ENCODE measurements at places on chromosomes 16 and 17.

GRCh38 chr17:13157656-13158055 lies 139.8 kb upstream of the ELAC2 start:
- DNase-seq = no peak

- DNase-seq = no peak
Observed at GRCh38 chr17:76914937-76915336, 46.7 kb downstream of the MGAT5B start.

DNA sequence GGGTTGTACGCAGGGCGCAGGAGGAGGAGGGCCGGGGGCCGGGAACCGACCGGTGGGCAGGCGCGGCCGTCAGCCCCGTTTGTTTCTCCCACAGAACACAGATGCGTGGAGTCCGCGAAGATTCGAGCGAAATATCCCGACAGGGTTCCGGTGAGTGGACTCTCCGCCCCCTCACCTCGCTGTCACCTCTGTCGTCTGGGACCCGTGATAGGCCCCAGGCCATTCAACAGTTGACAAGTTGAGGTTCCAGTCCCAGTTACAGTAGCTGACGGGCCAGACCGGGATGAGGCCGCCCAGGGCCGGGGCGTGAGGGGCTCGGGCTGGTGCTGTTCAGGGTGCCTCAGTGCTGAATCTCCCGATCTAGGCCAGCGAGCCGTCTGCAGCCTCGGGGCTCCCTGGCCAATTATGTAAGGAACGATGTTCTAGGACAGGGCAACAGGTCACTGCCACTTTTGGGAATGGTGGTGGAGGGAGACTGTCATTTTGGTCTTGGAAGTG lies 628 bp downstream of the GABARAPL2 start:
- no peak for DNase-seq

DNA sequence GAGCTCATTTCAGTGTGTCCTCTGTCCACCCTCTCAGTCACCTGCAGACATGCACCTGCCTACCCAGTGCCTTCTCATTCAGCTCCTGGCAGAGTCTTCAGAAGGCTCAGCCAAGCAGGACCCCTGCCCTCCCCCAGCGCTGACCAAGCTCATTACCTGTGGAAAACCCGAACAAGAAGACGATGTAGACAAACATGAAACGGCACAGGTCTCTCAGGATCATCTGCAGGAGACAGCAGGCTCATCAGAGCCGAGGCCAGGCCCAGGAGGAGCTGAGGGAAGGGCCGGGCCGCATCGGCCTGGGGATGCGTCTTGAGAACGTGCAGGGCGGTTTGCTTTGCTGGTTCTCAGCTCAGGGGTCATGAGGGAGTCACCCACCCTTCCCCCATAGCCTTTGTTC lies 19.4 kb upstream of the TRPV3 start:
- no peak for DNase-seq

- no peak for DNase-seq
Observed at GRCh38 chr16:4184038-4184702, 57.7 kb downstream of the SRL start.

DNA sequence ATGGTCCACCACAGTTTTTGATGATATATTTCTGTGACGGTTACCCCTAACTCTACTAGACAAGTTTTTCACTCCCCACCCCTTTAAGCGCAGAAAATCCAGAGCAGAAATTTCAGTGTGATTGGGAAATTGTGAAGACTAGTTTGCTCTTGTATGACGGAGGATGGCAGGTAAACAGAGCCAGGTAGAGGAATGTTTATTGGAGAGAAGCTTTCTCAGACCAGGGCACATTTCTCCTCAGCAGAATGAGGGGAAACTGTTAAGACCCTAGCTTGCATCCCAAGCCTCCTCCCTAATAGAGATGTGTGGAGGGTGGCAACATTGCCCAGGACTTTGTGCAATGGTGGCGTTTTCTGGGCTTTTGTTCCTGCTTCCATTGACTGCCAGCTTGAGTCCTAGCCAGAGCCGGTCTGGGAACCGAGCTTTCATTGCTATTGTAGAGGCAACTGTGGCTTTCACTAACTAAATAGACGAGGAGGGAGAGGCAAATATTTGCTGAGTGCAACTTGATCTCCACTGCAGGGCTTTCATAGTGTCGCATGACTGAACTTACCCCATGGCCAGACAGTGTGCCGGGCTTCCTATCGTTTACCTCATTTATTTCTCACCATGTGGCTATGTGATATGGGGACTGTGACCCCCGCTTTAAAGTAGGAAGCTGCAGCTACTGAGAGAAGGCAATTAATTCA lies 159.6 kb upstream of the MPHOSPH6 start:
- peak; percentile 47 for DNase-seq

- DNase-seq = no peak
Observed at GRCh38 chr16:31393056-31393455, at the start of gene ITGAD. Gene ITGAD, plus strand, starts transcription at chr16:31393335. Its CDS starts 26 bp downstream, at chr16:31393361.

GRCh38 chr16:55257966-55258613 lies 65.9 kb upstream of the IRX6 start:
- DNase-seq = no peak

DNA sequence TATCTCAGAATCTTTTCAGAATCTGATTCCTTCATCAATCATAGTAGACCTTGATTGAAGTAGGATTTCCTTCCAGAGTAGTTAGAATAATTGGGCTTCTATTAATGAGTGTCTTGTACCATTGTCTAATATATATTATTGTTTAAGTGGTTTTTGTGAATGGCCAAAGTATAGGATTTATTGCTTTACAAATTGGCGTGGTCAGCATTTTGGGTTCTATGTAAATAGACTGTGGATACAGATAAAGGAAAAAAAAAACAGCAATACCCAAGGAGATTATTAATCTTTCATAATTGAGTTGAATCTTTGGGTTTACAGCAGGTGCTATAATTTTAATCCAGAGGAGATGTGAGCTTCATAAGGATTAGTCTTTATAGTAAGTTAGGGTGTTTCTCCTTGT lies 64.3 kb downstream of the AP2B1 start:
- no peak for DNase-seq

DNA sequence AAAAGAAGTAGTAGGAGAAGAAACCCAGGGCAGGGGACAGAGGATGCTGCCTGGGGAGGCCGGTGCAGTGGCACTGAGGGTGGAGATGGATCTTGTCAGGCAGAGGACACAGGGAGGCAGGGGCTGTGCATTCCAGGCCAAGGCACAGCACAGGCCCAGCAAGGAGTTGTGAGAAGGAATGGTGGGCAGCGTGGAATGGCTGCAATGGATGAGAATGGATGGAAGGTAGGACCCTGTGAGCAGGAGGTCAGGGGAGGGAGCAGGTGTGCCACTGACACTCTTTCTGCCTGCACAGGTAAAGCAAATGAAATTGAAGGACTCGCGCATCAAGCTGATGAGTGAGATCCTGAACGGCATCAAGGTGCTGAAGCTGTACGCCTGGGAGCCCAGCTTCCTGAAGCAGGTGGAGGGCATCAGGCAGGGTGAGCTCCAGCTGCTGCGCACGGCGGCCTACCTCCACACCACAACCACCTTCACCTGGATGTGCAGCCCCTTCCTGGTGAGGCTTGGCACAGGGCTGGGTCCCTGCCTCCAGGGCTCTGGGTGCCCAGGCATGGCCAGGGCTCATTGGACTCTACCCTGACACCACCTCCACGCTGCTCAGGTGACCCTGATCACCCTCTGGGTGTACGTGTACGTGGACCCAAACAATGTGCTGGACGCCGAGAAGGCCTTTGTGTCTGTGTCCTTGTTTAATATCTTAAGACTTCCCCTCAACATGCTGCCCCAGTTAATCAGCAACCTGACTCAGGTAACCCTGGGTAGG lies 32.8 kb downstream of the ABCC3 start:
- no peak for DNase-seq

DNA sequence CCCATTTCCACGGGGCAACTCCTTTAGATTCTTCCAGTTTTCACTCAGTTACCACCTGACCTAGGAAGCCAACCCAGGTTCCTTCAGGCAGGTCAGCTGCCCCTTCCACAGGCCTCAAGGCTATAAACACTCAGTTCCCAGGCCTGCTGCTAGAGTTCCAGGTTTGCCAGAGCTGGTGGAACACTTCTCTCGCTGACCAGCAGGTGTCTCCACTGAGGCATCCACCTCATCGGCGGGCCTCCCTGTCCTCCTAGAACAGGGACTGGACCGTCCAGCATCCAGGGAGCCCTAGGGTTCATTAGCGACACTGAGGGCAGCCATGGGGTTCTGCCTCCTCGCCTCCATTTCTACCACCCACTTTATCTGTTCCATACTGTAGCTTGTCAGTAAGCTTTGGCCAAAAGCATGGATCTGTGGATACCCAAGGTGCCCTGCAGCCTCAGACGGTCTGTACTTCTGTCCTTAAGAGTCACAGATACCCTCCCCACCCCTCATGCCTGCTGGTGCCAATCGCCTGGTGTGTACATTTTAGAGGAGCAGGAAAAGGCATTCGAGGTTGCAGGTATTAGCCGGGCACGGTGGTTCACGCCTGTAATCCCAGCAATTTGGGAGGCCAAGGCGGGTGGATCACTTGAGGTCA lies 29.0 kb downstream of the PIMREG start:
- DNase-seq = peak; percentile 31

- DNase-seq = no peak
Observed at GRCh38 chr16:67675579-67675935, 8.9 kb downstream of the C16orf86 start.

DNA sequence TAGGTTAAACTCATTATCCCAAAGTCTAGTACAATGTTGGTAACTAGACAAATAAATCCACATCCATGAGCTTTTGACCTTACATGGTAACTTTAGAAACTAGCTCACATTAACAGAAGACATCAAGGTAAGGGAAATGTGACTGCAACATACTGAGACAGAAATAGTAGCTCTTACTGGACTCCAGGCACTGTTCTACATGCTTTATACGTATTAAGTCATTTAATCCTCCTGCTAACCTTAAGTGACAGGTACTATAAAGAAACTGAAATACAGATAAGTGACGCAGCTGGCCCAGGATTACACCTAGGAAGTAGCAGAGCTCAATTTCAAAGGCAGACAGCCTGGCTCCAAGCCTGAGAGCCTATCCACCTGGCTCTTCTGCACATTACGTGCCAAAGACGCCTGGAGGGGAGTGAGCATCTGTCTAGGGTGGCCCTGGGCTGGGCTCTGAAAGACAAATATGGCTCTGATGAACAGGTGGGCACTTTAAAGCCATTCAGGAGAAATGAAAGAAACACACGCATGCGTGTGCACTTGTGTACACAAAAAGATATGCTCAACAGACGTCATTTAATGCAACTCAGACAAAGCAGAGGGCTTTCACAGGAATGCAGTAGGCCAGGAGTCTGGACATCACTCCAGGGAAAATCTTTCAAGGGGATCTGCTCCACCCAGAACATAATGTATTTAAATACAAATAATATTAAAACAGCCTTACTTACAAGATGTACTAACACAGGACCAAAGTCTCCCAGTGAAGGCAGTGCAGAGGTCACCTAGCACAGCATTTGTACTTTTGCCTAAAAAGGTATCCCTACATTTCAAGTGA lies 4.4 kb downstream of the ZC3H7A start:
- peak; percentile 99 for DNase-seq

- no peak for DNase-seq
Observed at GRCh38 chr16:28526201-28527099, 12.3 kb downstream of the NUPR1 start.

DNA sequence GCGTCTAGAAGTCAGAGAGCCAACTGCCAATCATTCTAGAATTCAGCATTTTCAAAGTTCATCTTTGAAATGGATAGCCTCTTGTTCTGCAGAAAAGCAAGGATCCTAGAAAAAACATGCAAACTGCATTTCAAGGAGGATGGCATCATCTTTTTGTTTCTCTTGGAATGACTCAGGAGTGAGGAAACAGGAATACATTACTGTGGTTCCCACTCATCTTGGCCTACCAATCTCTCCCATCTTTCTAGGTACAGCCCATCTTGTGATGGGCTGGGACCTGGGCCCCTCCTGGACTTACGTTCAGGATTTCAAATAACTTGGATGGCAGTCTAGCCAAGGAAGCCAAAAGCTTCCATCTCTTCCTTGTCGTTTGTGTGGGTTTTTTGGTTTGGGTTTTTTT lies 363.4 kb downstream of the CDH13 start:
- DNase-seq = no peak

DNA sequence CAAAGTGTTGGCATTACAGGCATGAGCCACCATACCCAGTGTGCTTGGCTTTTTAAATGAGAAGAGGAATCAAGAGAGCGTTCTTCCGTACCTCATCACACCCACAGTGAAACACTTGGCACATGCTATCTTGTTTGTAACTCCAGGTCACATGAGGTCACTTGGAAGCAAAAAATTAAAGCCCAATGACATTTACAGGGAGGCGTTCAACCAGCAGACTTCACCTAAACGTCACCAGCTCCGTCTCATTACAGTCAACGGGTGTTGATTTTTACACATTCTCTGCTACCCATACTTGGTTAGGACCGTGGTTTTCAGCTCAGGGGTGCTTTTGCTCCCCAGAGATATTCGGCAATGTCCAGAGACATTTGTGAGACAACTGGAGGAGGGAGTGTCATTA lies 127.0 kb downstream of the XYLT1 start:
- DNase-seq = no peak

- no peak for DNase-seq
Observed at GRCh38 chr17:58337210-58337599, 8.6 kb upstream of the TSPOAP1 start.

GRCh38 chr17:79202480-79202879 lies 127.9 kb downstream of the ENGASE start:
- no peak for DNase-seq

DNA sequence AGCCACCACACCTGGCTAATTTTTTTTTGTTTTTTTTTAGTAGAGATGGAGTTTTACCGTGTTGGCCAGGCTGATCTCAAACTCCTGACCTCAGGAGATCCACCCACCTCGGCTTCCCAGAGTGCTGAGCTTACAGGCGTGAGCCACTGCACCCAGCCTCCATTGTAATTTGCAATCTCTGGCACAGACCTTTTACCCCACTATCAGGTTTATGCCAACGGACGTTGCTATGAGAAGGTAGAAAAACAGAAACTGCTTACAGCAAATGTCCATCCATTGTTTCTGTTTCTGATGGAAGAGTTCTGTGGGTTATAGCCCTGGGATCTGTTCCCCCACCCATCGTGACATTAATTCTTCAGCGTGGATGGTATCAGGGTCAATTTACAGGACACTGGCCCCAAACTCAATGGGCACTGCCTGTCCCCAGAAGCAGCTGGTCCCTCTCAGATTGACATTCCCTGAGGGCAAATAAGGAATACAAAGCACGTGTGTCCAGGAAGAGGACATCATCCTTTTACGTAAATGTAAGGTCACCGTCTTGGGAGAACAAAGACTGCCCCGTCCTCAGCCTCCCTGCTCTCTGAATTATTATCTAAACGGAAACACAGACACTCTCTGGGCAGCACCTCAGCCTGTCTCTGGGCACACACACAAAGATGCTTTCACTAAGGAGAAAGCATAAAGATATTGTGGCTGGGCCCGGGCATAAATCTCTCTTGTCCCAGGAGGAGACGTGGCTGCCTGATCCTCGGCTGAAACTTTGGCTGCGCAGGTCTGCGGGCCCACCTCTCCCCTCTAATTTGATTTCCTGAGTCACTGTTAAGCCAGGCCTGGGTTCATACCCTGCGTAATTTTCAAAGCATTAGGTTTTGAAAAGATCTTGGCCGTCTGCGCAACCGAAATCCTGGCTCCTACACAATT lies 5.2 kb downstream of the KCNG4 start:
- DNase-seq = no peak

GRCh38 chr16:81697616-81698309 lies 81.3 kb upstream of the PLCG2 start:
- DNase-seq = no peak
